H1 (cell line): ENCODE measurements at places on chromosomes 7 and 10.

DNA sequence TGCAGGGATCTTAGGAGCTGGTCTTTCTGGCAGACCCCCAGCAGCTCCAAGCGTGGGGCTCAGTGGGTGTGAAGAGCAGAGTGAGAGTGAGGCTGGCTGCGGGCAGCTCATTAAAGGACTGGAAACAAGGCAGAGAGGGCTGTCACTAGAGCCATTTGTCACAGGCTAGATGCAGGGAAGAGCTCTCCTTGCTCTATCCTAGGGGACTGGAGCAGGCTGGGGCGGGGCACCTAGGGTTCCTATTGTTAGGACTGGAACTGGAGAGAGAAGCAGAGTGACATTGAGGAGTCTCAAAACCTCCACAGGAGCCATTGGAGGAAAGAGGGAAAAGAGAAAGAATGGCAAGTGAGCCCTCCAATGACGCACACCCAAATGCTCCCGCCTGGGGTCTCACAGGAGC is 772 bp upstream of the DDC start:
- DNase-seq = no peak

DNA sequence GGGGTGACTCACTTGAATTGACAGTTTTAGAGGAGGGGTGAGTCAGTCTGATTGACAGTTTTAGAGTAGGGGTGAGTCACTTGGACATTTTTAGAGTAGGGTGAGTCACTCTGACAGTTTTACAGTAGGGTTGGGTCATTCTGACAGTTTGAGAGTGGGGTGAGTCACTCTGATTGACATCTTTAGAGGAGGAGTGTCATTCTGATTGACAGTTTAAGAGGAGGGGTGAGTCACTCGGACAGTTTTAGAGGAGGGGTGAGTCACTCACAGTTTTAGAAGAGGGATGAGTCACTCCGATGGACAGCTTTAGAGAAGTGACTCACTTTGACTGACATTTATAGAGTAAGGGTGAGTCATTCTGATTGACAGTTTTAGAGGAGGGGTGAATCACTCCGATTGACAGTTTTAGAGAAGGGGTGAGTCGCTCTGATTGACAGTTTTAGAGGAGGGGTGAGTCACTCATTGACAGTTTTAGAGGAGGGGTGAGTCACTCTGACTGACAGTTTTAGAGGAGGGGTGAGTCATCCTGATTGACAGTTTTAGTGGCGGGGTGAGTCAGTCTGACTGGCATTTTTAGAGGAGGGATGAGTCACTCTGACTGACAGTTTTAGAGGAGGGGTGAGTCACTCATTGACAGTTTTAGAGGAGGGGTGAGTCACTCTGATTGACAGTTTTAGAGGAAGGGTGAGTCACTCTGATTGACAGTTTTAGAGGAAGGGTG is 595.9 kb downstream of the DNAJB6 start:
- no peak for DNase-seq

DNA sequence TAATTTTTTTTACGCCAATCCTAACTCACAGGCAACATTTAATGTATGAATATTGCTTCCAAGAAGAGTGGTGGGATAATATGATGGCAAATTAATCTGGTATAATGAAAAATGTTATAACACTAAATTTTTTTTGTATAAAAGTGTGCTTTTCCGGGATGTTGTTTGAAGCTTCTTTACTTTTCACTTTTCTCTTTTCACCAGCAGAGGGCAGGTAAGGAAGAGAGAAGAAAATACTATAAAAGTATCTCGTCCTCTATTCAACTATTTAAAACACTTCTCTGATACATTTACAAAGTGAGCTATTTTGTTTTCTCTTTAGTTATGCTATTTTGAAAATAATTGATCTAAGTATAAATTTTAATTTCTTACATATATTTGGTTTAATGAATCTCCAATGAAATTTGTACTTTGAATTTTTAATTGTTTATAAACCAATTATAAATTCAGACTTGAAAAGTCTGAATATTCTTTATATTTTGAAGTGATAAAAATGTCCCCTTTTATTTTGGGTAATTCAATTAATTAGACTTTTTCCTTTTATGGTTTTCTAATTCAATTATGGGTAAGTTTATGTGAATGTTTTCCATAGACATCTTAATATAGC is 20.7 kb upstream of the CFTR start:
- no peak for DNase-seq

DNA sequence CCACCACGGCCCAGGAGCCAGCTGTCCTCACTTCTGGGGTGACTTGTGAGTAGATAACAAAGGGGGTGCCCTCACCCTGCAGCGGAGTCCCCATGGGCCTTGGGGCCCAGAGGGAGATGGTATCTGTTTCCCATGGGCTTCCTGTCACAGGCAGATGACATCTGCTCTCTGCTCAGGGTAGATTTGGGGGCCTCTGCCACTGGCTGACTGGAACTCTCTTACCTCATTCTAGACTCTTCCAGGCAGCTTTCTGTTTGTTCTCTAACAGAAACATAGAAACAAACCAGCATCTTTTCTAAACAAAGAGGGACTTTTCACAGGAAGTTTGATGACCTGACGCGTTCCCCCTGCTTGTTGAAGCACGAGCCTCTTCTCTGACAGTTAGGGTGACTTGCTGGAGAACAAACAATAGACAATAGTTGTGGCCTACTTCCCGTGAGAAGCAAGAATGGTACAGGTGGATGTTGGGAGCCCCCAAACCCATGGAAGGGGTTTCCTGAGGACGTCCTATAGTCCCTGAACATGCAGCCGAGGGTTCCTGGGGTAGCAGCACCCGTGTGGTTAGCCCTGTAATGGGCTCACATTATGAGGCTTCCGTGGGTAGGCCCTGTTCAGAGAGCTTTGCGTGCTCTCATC is 61.6 kb downstream of the GRK5 start:
- DNase-seq = no peak

DNA sequence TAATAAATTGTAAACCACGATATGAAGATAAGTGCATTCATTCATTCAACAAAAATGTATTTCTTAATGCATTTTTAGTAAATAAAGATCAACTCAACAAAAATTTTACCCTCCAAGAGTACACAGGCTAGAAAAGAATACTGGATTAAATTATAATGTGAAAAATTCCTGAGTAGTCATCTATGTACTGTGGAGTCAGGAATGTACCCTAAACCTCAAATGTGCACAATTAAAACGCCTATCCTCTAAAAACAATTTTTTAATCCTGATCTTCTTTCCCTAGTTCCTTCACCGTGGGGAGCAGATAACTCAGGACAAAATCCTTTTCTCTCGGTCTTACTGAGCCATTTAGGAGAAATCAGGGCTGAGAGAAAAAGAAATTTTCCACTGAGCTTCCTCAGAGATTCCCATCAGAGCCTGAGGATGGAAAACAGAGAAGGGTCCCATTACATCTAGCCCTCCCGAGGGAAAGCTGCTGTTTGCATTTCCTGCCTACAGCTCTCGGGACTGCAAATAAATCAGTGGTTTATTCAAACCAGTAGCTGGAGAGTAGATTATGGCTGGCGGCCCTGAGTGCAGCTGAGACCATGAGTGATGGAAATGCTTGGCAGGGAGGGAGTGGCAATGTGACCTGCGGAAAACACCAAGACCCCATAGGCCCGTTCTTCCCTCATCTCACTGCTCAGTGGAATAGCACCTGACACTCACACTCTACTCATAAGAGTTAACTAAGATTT is 7.4 kb downstream of the TAS2R40 start:
- no peak for DNase-seq
